ENCODE measurements at places on chromosomes 3 and 15.

GRCh38 chr3:123409443-123410148 is 39.3 kb downstream of the ADCY5 start:
- no peaks in the 10 kb centered on the region for H3K27me3 ChIP-seq
- no peaks in the 10 kb centered on the region for H3K36me3 ChIP-seq
- peak overlapping the region; percentile 75 for H3K27ac ChIP-seq
- H3K4me3 ChIP-seq = no peak overlapping the region
- peaks cover 75% of the 10 kb centered on the region for H3K4me1 ChIP-seq
- DNase-seq = peak; percentile 53

DNA sequence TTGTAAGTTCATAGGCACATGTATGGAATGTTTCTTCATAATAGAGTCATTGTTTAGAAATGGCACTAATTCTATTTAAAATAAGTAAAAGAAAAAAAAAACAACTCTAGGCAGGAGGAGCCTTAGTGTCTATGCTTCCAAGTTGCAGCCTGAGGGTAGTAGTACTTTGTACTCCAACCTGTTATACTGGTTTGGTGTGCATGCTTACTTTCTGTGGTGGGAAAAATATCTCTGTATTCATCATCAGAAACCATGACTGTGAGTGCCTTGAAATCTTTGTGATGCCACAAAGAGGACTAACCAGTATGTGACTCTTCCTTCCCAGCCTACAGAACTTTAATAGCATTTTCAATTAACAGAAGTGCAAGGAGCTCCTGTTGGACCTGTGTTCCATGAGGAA is 4.4 kb downstream of the NAALADL2 start:
- H3K27me3 ChIP-seq = no peaks in the 10 kb centered on the region
- no peak overlapping the region for H3K27ac ChIP-seq
- H3K4me1 ChIP-seq = no peaks in the 10 kb centered on the region
- no peak for DNase-seq
- H3K36me3 ChIP-seq = no peaks in the 10 kb centered on the region

- H3K4me1 ChIP-seq = no peaks in the 10 kb centered on the region
- no peaks in the 10 kb centered on the region for H3K27me3 ChIP-seq
- H3K4me3 ChIP-seq = no peak overlapping the region
- H3K36me3 ChIP-seq = no peaks in the 10 kb centered on the region
These were observed 18.8 kb upstream of the GASK1A start for GRCh38 chr3:42960282-42960681.

GRCh38 chr3:35320646-35321407 is 318.5 kb upstream of the ARPP21 start:
- no peak overlapping the region for H3K27ac ChIP-seq
- no peaks in the 10 kb centered on the region for H3K36me3 ChIP-seq
- DNase-seq = no peak
- H3K4me1 ChIP-seq = no peaks in the 10 kb centered on the region
- no peaks in the 10 kb centered on the region for H3K27me3 ChIP-seq
- no peak overlapping the region for H3K4me3 ChIP-seq

DNA sequence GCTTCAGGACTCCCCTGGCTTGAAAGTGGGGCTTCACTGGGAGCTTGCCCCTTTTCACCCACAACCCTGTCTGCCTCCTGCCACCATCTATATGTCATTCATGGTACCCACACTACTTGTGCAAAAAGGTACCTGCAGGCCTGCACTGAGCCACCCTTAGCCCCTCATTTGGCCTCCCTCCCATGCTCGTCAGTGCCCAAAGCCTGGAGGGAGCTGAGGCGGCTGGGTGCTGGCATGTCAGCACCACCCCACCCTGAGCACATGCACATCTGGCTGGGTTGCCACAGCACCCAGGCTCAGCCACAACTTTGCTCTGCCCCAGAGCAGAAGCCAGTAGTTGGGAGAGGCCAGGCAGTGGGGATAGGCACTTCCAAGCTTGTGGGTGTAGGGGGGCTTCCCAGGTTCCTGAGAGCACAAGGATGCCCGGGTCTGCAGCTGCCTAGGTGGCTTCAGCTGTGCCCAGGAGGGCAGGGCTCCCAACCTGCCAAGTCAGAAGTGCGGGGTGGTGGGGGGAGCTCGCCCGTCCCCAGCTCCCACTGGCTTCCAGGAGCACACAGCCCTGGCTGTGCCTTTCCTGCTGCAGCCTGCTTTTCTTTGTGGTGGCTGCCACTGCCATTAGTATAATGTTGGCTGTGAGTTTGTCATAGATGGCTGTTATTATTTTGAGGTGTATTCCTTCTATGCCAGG is 1054.6 kb upstream of the EPHA6 start:
- no peak overlapping the region for H3K4me3 ChIP-seq
- H3K36me3 ChIP-seq = no peaks in the 10 kb centered on the region
- DNase-seq = no peak
- no peak overlapping the region for H3K27ac ChIP-seq
- no peaks in the 10 kb centered on the region for H3K4me1 ChIP-seq

GRCh38 chr3:71787851-71788405 is 3.0 kb upstream of the PROK2 start:
- H3K27ac ChIP-seq = no peak overlapping the region
- no peaks in the 10 kb centered on the region for H3K36me3 ChIP-seq
- H3K4me3 ChIP-seq = no peak overlapping the region
- no peak for DNase-seq

GRCh38 chr15:90261811-90262210 is 3.7 kb upstream of the NGRN start:
- no peaks in the 10 kb centered on the region for H3K36me3 ChIP-seq
- no peak overlapping the region for H3K27ac ChIP-seq
- H3K27me3 ChIP-seq = no peaks in the 10 kb centered on the region
- H3K4me3 ChIP-seq = no peak overlapping the region
- DNase-seq = no peak

DNA sequence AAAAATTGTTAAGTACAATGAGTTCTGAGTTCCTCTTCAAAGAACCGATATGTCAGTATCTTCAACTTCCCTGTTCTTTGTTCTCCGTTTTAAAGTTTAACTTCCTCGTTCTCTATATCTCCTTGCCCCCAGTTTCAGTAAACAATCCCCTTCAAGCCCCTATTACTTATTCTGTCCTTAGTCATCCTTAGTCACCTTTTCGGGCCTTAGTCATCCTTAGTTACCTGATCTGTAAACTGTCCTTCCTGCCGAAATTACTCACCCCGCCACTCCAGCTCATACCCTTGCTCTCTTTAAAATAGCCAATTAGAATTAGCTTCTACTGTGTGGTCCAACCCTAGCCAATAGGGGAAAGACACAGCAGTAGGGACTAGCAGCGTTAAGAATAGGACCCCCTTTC is 1165.6 kb downstream of the NSUN3 start:
- H3K36me3 ChIP-seq = no peaks in the 10 kb centered on the region
- H3K4me1 ChIP-seq = no peaks in the 10 kb centered on the region
- H3K27me3 ChIP-seq = no peaks in the 10 kb centered on the region

All from body of pancreas (tissue), 4 donors.